EL (cell line): ENCODE measurements at places on chromosomes 2 and 18.
A peak's percentile ranks its signal among the peaks of the same experiment; 100 is the strongest.

GRCh38 chr2:29010946-29011345, 29.8 kb downstream of the TOGARAM2 start:
- DNase-seq = no peak

GRCh38 chr2:216810399-216811160, 49.3 kb downstream of the TNP1 start:
- no peak for DNase-seq

GRCh38 chr18:44672506-44672905, 8.2 kb upstream of the SETBP1 start:
- no peak for DNase-seq

- no peak for DNase-seq
Observed at GRCh38 chr2:5444854-5445253, 247.3 kb upstream of the SOX11 start.

DNA sequence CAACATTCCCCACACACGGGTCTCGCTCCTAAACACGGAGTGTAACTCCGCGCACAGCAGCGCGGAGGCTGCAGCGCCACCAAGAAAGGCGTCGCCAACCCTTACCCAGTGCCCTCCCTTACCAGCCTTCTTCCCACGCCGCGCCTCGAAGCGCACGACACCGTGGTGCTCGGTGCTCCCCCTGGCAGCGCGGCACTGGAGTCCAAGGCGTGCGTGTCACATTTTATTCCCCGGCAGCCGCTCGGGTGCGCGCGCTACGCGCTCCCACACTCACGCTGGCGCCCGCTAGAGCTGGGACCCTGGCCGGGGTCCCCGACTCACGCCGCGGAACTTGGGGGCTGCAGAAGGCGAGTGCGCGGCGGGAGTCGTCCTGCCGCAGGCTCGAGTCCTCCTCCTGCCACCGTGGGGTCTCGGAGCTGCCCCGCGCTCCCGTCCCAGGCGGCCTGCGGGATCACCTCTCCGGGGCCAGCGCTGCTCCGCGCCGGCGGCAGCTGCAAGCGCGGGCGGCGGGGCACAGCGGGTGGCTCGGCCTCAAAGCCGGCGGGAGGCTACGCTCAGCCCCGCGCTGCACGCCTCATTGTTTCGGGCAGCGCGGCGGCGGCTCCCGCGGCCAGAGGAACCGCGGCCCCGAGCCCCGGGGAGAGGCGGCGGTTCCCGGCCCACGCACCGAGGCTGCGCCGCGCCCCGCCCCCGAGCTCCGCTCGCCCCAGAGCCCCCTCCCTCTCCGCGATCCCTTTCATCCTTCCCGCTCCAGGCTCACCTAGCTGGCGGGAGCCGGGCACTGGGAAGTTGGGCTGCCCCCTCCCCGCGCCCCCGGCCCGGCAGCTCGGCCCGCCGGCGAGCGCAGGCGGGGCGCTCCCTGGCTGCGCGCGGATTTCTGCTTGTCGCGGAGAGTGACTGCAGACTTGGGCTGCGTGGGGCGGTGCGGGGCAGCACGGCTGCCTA, at the start of gene ST6GAL2:
TSS of gene ST6GAL2 (minus strand) at position 197 of the 945 bp plus-strand sequence. CDS start 42,190 bp downstream, outside the sequence.
- DNase-seq = peak; percentile 4

GRCh38 chr2:9699139-9700108, 68.6 kb upstream of the YWHAQ start:
- peak; percentile 72 for DNase-seq

DNA sequence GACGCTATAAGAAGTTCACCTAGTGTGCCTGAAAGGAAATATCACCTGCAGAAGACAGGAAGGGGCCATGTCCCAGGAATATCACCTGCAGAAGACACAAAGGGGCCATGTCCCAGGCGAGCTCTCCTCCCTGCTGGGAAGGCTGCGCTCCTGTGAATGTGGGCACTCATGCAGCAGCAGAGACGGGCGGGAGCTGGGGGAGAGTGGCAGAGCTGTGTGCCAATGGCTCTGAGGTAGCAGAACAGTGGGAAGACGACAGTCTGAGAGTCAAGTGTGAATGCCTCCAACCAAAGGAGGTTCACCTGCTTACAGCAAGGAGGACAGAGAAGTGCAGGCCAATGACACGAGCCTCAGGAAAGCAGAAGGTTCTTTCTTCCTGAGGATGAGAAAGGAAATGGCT, 117.9 kb upstream of the SALL3 start:
- DNase-seq = no peak

GRCh38 chr18:48836231-48836805, 114.4 kb downstream of the SMAD7 start:
- DNase-seq = no peak

GRCh38 chr2:21008014-21008789, 35.7 kb downstream of the APOB start:
- no peak for DNase-seq

DNA sequence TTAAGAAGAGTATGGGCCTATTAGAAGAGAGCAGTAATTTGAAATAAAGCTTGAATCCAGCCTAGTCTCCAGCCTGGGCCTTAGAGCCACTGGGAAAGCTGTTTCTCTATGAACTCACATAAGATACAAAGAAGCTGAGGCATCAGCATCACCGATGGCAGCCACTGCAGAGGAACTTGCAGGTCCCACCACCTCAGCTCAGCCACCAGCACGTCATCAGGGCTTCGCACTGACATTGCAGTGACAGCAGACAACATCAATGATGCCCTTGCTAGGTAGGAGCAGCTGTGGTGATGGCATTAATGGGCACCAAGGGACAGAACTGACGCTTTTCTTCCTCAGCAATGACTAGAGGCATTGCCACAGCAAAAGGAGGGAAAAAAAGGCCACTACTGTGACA, 67.7 kb upstream of the CDC42EP3 start:
- no peak for DNase-seq

- no peak for DNase-seq
Observed at GRCh38 chr2:203625701-203626100, 80.7 kb upstream of the CD28 start.

GRCh38 chr2:13821255-13821880, 811.1 kb upstream of the LRATD1 start:
- peak; percentile 56 for DNase-seq

DNA sequence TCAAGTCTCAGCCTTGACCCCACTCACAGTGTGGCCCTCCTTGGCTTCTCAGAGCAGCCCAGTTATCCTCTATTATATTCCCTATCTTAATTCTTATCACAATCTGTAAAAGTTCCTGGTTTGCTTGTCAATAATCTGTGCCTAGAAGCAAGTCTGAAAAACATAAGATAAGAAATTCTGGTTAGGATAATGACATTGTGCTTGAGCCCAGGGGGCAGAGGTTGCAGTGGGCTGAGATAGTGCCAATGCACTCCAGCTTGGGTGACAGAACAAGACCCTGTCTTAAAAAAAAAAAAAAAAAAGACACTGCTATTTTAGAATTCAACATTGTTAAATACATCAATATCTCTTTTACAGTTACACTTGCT, 63.9 kb downstream of the TMEM131 start:
- DNase-seq = no peak

DNA sequence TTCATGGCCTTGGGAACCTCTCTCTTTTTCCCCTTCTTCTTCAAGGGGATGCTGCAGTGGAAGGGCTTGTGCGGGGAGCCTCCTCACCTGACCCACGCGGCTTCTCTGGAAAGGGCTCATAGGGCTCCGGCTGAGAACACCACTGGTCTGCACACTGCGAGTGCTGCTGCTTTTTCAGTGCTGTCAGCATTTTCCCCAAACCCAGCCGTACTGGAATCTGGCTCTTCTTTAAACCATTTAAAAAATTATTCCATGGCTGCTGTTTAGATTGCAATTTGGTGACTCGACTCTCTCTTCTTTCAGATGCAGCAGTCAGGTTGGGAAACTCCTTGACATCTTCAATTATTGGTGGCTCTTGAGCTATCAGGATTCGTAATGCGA, 272.6 kb upstream of the DSEL start:
- DNase-seq = no peak

- no peak for DNase-seq
Observed at GRCh38 chr2:31109633-31110192, 28.5 kb downstream of the GALNT14 start.

- DNase-seq = peak; percentile 5
Observed at GRCh38 chr18:42274488-42275137, 319.6 kb downstream of the PIK3C3 start.

GRCh38 chr2:64605991-64606478, 47.7 kb downstream of the SERTAD2 start:
- DNase-seq = no peak

GRCh38 chr18:45702708-45703265, 21.2 kb upstream of the SLC14A1 start:
- no peak for DNase-seq

GRCh38 chr2:195898505-195899191, 170.0 kb downstream of the DNAH7 start:
- peak; percentile 98 for DNase-seq

DNA sequence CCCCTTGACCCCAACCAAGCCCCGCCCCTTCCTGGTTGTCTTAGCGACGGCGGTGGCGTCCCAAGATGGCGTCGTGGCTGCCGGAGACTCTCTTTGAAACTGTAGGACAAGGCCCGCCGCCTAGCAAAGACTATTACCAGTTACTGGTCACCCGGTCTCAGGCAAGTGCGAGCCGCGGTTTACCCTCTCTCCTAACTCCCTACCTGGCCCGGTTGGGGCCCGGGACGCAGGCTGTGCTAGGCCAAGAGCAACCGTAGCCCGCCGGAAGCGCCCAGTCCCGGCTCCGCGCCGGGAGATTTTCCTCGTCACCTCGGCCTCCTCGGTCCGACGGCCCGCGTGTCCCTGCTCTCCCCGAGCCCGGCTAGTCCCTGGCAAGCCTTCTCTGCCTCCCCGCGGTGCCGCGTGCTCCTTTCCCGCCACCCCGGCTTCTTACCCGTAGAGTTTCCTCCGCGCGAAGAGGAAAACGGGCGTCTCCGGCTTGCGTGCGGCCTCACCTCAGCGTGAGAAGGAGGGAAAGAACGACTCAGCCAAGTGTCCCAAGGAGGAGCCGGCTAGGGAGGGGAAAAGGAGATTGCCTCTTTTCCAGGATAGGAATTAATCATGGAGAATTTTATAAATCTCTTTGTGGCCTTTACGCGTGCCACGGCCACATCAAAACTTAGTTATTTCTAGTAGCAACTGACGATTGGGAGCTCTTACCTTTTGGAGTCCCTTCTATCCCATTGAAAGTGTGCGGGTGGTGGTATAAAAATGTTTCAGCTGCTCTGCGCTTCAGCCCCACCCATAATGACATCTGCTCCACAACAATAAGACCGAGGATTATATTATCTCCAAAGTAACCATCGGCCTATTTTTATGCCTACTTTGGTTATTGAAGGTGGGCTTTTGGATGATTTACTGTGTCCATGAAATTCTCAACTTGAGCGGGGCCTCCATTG, at the start of gene FBXO36:
TSS of gene FBXO36 (plus strand) at position 55 of the 938 bp plus-strand sequence. CDS start at position 66, 11 bp downstream.
- peak; percentile 66 for DNase-seq

- DNase-seq = no peak
Observed at GRCh38 chr2:84855731-84856130, 25.2 kb downstream of the TRABD2A start.

DNA sequence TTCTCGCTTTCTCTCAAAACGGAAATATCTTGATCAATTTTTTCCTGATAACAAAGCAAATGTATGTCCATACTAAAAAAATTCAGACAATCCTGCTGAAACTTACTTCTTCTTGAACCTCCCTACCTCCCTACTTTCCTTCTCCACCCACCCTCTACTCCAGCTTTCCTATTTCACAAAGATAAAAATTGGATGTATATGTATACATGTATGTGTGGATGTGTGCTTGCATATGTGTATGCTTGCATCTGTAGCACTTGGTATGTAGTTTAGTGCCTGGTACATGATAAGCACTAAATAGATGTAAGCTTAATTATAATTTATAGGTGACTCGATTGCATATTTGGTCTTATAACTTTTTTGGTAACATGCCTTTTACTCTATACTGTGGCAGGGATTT, 167.5 kb upstream of the ITGA4 start:
- DNase-seq = no peak

DNA sequence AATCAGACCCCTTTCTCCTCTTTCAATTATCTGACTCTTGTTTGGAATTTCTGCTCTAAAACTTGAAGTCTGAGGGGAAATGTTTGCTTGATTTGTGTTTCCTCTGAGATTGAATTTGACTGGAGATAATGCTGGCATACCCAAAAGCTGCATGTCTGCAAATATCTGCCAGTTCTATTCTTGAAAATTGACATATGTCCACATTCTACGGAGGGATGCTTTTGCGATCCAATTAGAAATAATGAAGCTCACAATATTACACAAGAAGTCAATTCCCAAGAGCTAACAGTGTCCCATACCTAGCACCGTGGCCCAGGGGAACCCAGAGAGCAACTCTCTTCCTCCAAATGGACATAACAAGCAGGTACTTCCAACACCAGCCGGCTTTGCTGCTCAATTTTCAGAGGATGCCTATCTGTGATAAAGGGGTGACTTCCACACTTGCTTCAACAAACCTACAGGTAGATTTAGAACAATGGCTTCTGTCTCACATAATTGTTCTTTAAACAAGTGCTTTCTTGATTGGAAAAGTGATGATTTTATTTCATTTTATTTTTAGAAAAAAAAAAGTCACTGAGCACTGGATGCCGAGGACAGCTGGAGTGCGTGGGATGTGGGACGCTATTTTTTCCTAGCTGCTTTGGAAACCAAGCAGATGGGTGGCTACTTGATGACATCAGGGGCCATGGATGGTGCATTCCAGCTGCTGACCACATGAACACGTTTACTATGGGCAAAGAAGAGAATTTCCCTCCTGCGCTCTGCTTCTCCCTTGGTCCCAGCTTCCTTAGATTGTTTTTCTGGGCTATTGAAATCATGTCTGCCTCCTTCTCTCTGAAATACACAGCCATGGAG, 488.9 kb downstream of the RNF144A start:
- no peak for DNase-seq

DNA sequence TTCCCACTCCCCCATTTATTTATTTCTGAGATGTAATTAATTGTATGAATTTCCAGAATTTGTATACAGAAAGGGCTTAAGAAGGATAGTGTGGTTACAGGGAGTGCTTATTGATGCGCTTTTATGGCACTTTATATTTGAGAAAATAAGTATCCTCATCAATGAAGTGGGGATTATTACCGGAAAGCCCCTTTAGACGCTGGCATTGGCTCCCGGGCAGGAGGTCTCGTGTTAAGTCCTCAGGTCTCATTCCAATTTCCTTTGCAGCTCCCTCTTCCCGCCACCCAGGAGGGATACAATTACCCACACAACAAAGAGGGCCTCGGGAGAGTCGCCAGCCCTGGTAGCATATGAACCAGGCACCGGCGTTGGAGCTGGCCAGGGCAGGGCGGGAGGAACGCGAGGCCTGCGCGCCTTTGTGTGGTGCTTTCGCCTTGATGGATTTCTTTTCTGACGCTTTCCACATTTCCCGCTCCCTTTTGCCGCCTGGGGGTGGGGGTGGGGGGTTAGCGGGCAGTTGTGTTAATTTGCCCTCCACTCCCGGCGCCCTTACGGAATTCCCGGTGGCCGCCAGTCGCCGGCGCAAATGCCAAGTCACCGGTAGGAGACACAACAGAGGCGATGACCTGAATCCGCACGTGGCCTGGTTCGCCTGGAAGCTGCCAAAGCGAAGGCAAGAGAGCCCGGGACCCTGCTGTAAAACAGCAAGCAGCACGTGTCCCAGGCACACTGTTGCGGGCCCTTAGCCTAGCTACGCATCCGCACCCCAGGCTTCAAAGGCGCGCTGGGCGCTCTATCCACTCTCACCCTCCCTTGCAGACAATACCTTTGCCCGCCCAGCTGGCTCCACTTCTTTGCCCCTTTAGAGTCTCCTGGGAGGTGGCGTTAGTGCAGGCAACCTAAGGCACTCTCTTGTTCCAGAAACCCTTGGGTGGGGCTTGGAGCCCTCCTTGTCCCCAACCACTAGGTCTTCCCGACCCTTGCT, 3.3 kb downstream of the GAD1 start:
- DNase-seq = no peak

- no peak for DNase-seq
Observed at GRCh38 chr18:78915446-78916008, 64.1 kb upstream of the SALL3 start.
